NCI-H1105 (cell line): ENCODE measurements at places on chromosomes 12 and 14.

DNA sequence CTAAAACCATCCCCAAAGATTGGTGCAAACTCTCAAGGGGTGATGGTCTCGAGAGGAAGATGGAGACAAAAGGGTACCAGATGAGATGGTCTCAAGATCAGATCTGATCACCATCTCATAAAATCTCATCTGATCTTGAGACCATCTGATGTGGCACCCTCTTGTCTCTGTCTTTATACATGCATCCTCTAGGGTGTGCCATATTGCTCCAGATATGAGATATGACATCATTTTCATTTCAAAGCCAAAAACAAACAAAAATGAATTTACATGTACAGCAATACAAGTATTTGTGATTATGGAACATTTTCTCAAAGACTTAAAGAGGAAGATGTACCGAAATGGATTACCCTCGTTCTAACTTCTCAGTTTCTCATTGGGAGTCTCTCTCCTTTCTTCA lies 787.2 kb downstream of the GALC start:
- no peak for DNase-seq

DNA sequence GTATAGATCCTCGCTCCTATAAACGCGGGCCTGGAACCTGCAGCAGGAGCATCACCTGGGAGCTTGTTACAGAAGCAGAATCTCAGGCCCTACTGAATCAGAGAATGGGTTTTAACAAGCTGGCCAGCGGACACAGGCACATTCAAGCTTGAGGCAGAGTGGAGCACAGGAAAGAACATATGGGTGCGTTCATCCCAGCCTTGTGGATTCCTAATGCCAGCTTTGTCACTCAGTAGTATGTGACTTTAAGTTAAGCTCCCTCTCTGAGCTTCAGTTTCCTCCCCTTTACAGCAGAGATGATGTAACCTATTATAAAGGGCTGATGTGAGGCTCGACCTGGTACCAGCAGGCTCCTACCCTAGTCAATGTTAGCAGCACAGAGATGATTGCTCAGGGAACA lies 204.9 kb downstream of the ZFP36L1 start:
- DNase-seq, result no peak

DNA sequence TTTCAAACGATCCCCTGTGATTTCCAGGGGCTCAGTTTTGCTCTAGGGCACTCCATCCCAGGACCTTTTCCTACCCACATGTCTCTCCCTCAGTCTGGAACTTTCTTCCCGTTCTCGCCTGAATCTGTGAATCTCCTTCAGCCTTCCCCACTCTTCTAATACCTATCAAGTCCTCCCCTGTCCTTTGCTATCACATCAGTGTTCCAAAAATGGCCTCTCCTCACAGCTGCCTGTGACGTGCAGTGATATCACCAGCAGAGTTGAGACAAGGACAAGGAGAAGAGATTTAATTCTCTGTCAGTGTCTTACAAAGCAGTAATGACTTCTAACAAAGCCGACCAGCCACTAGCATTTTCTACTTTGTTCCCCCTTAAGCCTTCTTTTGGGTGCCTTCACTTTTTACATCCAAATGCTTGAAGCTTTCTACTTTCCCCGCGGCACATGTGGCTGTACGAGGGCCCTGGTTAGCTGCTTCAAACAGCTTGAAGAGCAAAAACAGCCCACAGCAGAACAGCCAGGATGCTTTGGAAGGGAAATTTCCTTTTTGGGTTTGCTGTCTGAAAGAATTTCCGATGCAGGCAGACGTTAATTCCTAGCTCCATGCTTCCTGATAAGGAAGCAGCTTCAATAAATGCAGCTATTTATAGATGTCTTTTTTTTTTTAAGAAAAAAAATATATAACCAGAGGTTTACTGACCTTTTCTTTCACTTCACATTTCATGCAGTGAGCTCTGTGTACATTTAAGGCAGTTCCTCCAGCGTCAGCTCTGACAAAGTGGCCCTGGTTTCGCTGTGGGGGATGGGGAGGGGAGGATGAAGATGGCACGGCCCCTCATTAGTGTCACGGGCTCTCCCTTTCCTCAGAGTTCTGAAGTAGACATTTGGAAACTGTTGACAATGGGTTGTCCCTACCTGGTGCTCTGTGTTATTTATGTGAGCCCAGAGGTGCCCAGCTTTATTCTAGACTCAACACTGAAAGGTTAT lies 109.3 kb downstream of the ETV6 start:
- no peak for DNase-seq

- DNase-seq, result no peak
Observed at GRCh38 chr12:96571101-96571862, 81.9 kb downstream of the CFAP54 start.

DNA sequence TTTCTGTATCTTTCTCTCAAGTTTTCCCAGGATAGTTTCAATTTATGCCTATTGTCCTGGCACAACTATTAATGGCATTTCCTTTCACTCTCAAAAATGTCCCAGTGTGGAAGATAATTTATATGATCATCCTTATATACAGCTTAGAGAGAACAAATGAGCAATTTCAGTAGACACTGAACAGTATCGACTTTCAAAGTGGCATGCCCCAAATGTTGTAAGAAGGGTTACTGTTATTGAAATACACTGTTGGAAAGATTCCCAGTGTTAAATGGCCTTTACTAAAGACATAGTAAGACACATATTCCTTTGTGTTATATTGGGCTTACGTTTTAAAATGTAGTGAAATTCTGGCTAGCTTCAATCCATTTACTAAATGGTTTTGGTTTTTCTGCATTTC lies 202.3 kb upstream of the CDKN3 start:
- DNase-seq, result no peak

- no peak for DNase-seq
Observed at GRCh38 chr12:6478416-6478815, 7.9 kb upstream of the VAMP1 start.

DNA sequence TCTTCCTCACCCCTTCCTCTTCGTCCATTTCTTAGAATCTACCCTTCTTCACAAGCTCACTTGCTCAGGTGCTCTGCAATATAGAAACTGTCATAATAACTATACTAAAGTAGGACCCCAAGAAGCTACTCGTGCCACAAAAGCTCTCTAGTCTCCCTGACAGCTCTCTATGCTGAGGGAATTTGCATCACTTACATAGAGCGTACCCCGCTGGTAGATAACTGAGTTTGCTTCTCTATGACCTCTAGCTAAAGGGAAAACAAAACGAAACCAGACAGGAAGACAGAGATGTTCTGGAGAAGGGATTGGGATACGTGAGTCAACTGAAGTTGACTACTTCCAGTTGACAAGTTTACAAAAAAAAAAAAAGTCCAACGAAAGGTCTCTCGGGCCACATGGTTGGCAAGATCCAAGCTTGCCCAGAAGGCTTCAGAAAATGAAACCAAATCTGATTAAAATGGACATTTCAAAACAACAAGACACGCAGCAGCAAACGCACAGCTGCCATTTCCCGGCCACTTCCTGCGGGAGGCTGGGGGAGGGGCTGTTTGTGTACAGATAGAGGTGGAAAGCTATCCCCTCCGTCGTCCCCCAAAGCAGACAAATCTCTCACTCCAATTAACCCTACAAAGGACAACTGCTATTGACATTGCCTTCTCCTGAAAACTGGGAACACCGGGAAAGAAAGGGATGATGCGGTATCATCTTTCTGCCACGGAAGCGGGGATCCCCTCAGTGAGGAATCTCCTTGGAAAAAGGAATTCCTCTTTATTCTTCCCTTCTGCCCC lies 1.3 kb downstream of the BAZ2A start:
- DNase-seq, result no peak

GRCh38 chr12:104684884-104685283 lies 228.1 kb downstream of the CHST11 start:
- DNase-seq, result peak; percentile 23

- DNase-seq, result no peak
Observed at GRCh38 chr12:13222076-13222475, 25.6 kb downstream of the EMP1 start.

- DNase-seq, result peak; percentile 33
Observed at GRCh38 chr12:122421187-122421820, 1.2 kb downstream of the CLIP1 start.

DNA sequence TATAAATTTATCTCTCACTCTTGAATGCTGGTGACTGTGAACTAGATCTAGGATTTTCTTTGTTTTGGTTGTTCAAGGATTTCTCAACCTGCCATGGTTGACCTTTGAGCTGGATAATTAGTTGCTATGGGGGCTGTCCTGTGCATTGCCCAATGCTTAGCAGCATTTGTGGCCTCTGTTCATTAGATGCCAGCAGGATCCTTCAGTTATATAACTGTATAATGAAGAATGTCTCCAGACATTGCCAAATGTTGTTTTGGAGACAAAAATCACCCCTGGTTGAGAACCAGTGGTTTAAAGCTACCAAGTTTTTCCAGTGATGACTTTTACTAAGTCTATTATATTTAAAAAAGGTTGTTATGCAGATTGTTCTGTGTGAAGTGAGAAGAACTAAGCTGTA lies 147.9 kb upstream of the STXBP6 start:
- DNase-seq, result no peak

DNA sequence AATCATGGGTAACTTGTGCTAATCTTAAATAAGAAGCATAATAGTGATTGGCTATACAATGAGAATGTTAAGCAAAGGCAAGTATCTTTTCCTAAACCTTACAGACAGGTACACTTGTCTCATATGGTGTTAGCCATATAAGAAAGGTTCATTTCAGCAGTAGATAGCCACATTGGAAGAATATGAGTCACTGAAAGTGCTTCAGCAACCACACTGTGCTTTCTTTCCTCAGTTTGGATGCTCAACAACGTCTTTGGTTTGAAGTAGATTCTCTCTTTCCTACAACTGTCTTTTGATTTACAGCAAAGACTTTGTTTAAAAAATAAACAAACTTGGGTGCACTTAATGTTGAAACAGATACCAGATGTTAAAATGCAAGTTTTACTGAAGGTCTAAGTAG lies 8.9 kb downstream of the DDHD1 start:
- DNase-seq, result no peak

DNA sequence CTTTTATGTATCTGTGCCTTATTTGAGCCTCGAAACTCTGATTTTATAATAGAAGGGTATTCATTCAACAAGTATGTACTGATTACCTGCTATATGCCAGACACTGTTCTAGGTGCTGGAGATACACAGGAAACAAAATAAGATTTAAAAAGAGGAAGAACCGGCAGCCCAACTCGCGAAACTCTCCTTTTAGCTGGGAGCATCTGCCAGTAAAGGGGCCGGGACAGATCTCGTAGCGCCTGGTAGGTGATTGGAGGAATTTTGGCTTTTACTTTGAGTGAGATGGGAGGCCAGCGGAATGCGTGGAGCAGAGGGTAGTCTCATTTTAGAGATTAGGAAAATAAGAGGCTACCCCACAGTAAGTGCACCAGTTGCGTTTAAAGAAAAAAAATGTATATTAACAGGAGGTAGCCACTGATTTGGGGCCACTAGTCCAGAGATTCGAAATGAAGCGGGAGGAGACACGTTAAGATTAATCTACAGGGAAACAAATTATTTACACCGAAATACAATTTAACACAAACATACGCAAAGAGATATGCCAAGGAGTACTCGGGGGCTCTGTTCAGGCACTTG lies 520 bp upstream of the MON2 start:
- DNase-seq, result peak; percentile 7

GRCh38 chr14:79376557-79376956 lies 834.7 kb downstream of the DIO2 start:
- no peak for DNase-seq

DNA sequence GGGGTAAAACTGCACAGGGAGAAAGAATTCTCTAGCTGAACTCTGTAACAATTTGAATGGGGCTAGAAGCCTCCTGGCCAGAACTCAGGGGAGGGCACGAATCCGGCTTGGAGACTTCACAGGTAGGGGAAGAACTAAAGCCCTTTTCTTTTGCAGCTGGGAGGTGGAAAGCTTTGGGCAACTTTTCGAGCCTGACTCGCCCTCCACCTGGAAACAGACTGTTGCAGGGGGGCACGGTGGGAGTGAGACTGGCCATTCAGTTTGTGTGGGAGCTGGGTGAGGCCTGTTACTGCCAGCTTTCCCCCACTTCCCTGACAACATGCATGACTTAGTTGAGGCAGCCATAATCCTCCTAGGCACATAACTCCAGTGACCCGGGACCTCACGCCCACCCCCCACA lies 135.8 kb downstream of the PLCZ1 start:
- DNase-seq, result no peak

DNA sequence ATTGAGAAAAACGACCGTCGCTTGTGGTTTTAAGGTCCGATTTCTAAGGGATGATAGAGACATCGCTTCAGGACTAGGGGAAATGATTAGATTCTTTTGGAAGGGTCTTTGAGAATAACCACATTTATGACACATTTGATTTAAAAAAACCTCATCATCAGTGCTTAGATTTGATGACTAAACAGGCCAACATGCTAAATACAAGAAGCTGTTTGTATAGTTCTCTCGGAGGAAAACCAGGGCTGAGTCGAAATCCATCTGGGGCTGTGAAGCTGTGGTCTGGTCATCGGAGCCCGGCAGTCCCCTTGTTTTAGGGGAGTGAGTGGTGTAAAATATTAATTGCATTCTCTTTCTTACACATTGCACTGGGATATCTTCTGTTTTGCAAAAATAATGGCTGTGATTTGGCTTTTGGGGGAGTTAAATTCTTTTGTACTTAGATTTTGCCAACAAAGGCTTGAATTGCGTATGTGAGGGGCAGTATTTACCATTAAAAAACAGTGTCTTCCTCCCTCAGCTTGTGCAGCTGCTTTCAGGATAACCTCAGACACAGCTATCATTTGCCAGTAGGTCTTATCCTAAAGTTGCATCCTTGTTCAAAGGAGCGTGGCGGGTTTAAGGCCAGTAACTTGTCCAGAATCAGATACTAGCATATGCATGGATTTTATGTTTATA lies 550 bp downstream of the GNG2 start:
- DNase-seq, result no peak

DNA sequence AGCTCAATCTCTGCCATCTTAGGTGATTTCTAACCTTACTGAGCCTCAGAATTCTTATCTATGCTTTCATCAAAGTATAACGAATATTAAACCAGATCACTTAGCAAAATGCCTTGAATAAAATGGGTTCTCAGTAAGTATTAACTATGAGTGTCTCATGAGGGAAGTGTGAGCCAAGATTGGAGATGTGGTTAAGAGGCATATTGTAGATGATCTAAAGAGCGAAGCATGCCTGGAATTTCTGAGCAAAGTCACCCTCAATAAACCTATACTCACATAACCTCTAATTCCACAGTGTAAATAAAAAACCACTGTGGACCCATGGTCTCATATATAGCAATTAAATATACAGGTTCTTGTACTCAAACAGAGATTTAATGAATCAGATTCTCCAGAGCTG lies 193.1 kb upstream of the FSCB start:
- no peak for DNase-seq
